ENCODE measurements at places on chromosomes 7 and 10. TPM values are rescaled to one million over a fixed set of nuclear protein-coding genes. Genes with fewer than 3 reads are reported as not detected.

DNA sequence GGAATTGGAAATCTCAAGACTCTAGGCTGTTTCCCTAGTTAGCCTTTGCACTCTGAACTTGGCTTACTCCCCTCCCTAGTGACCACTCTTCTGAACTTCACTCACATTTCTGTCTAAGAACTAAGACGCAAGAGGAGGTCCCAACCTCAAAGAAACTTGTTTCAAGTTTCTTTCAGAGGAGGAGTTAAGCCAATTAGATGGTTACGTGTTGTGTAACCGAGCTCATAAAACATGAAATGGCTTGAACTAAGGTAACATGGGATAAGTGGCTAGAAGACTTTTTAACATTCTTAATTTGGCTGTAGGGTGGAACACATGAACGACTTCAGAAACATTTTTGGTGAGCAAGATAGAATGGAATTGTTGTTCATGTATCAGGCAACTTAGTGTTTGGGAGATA lies 39.5 kb upstream of the SEC61G start:
- no peak overlapping the region for H3K4me3 ChIP-seq
- no peak overlapping the region for H3K27ac ChIP-seq
- peaks cover 19% of the 10 kb centered on the region for H3K27me3 ChIP-seq
- DNase-seq = no peak

DNA sequence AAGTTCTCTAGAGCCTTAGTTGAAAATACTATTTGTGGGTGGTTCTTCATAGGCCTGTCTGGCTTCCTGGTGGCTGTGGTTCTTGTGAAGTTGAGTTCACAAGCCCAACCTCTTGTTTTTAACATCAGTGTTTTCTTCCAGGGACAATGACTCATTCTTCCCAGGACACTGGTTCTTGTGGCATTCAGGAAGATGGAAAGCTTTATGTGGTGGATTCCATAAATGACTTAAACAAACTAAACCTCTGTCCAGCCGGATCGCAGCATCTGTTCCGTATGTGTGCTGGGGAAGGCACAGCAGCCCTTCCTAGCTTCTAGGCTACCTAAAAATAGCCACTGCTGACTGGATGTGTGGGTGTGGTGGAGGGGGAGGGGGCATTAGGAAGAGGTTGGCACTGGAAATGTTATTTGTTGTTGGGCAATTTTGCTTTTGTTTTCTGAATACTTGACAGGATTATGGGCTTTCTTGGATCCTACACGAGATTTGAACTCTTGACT lies 3.9 kb downstream of the LSMEM1 start:
- DNase-seq = no peak
- H3K36me3 ChIP-seq = peaks cover 5% of the 10 kb centered on the region
- H3K27me3 ChIP-seq = no peaks in the 10 kb centered on the region
- no peak overlapping the region for H3K27ac ChIP-seq
- H3K4me1 ChIP-seq = peaks cover 8% of the 10 kb centered on the region

GRCh38 chr10:120077707-120078492 lies 185.4 kb downstream of the SEC23IP start:
- H3K27ac ChIP-seq = no peak overlapping the region
- peak; percentile 10 for DNase-seq
- H3K4me1 ChIP-seq = no peaks in the 10 kb centered on the region
- H3K27me3 ChIP-seq = peaks cover 23% of the 10 kb centered on the region

The GPR15LG gene
- total RNA-seq = not detected

DNA sequence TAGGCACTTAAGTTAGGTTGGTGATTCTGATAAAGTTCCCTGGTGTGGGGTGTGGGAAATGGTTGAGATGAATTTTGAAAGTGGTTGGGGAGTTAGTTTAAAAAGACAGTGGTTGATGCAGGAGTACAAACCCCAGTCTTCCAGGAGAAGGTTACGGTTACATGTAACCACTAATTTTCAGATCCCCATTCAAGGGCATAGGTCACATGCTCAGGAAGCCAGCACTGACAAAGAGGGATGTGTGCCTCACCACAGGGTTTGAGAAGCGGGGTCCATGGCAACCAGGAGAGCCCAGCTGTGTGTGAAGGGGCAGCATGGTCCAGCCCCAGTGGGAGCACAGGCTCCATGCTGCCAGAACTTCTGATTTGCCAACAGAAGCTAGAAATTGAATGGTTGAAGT lies 144.2 kb downstream of the MDFIC start:
- no peak overlapping the region for H3K4me3 ChIP-seq
- no peak overlapping the region for H3K27ac ChIP-seq
- H3K36me3 ChIP-seq = no peaks in the 10 kb centered on the region
- peaks cover 6% of the 10 kb centered on the region for H3K4me1 ChIP-seq
- no peaks in the 10 kb centered on the region for H3K27me3 ChIP-seq

The INSIG1 gene
- 94.9 TPM for total RNA-seq

- H3K27ac ChIP-seq = no peak overlapping the region
- peaks cover 56% of the 10 kb centered on the region for H3K4me1 ChIP-seq
Observed at GRCh38 chr7:128742206-128742605, 3.0 kb downstream of the CALU start.

The HTR5A gene
- not detected for total RNA-seq

The HEPACAM2 gene
- total RNA-seq = 0.21 TPM
